Activated CD8-positive, alpha-beta T cell treated with anti-CD3 and anti-CD28 coated beads for 36 hours (primary cell): ENCODE measurements at places on chromosomes 1 and 21. TPM values are rescaled to one million over a fixed set of nuclear protein-coding genes. Genes with fewer than 3 reads are reported as not detected.

The CDC42BPA gene
- total RNA-seq, result 2.1 TPM

The CYP4A22 gene
- total RNA-seq, result not detected

The NPHS2 gene
- total RNA-seq, result not detected

The GBP6 gene
- total RNA-seq, result 0.49 TPM
